ENCODE measurements at places on chromosomes 4 and X.

DNA sequence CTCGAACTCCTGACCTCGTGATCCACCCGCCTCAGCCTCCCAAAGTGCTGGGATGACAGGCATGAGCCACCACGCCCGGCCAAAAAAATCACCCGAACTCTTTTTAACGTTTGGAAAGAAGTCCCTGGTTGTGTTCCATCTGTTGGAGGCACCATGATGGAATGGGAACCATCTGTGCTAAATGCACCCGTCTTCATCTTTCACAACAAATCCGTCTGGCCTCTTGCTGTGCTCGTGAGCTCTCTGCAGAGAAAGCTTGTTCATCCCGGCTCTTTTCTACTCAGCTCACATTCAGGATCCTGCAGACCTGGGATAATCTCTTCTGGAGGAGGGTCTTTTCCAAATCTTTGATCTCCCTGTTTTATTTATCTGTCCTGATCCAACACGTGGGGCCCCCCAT lies 188.8 kb downstream of the CRLF2 start:
- no peak for DNase-seq

DNA sequence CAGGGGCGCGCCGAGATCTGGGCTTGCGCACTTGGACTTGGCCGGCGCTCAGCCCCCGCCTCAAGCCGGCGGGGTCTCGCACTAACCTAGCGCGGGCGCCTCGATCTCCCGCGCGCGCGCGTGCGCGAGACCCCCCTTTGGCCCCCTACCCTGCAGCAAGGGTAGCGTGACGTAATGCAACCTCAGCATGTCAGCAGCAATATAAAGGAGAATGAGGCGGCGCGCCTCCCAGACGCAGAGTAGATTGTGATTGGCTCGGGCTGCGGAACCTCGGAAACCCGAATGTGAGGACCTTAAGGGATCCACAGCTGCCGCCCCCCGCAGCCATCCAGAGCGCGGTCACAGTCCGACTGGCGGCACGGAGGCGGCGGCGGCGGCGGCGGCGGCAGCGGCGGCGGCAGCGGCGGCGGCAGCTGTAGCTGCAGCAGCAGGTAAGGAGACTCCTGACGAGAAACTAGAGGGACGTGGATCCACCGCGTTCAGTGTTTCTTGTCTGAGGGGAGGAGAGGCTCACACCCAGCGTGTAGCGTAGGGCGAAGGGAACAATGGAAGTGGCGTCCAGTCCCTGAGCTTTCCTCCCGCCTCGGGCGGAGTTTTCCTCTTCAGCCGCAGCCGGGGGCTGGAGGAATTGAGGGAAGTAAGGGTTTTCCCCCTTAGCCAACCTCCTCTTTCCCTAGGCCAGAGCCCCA lies at the start of the genes SATL1 and ZNF711:
TSS of gene SATL1 (minus strand) at position 19 of the 689 bp plus-strand sequence. CDS start 134,811 bp downstream, outside the sequence.
TSS of gene ZNF711 (plus strand) at position 231 of the 689 bp plus-strand sequence. CDS start 3,582 bp downstream, outside the sequence.
- peak; percentile 4 for DNase-seq

DNA sequence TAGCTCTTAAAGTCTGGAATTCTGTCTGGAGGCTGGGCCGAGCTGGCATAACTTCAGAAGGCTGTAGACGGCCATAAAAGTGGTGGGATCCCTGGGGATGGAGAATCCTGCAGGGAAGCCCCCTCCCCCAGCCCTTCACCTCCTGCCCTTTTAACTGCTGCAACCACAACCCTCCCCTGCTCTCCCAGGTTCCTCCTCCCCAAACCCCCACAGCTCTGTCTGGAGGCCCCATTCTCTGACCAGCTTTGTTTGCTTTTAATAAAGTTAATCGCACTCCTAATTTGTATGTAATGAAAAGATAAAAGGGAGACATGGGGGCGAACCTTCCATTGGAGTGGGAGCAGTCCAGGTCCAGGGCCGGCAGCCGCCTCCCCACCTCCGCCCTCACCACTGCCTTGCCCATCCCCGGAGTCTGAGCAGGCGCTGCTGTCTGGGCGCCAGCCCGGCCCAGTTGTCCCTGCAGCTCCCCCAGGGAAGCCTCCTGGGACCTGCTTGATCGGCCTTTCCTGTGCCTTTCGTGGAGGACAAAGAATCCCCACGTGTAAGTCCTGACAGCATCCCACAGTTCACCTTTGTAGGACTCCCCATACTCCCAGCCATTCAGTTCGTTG lies 84.3 kb downstream of the PJA1 start:
- DNase-seq, result no peak

DNA sequence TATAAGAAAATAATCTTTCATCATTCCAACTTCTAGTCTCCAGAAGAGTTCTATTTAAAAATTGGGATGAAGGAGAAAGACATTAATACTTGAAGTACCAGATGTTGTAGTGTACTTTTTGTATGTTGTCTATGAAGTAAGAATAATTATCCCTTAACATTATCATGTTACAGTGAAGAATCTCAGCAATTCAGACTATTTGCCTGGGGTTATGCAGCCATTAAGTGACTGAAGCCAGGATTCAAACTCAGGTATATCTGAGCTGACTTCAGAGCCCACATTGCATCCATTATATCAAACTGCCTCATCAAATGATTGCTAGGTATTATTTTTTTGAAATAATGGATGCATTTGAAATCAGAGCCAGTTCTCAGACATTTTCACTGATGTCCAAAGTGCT lies 76.1 kb upstream of the FHDC1 start:
- no peak for DNase-seq

GRCh38 chr4:69445388-69445787 lies 50.3 kb downstream of the UGT2B4 start:
- DNase-seq, result no peak
